ENCODE measurements at places on chromosomes 5 and 9. TPM values are rescaled to one million over a fixed set of nuclear protein-coding genes. Genes with fewer than 3 reads are reported as not detected.

GRCh38 chr9:136156209-136157120 lies 37.8 kb upstream of the TMEM250 start:
- no peaks in the 10 kb centered on the region for H3K36me3 ChIP-seq
- no peak overlapping the region for H3K27ac ChIP-seq
- no peaks in the 10 kb centered on the region for H3K27me3 ChIP-seq

DNA sequence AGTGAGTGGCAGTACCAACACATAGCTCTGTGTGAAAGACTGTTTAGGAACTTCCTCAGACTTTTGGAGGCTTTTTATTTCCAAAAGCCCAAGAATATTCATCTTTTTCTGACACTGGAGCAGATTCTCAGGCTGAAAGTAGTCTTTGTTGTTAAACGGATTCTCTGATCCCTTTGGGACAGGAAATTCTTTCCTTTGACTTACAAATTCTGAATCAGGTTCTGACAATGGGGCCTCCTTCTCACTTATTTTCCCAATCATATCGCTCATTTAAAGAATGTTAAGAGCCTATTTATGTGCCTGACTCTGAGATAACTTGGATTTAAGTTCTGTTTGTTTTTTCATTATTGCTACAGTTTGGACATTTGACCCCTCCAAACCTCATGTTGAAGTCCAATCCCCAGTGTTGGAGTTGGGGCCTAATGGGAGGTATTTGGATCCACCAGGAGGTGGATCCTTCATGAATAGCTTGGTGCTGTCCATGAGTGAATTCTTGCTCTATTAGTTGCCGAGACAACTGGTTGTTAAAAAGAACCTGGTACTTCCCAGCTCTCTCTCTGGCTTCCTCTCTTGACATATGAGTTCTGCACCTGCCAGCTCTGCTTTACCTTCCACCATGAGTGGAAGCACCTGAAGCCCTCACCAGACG lies 4.1 kb upstream of the ADGRV1 start:
- H3K4me3 ChIP-seq = no peak overlapping the region
- H3K27ac ChIP-seq = no peak overlapping the region
- no peak for DNase-seq
- H3K27me3 ChIP-seq = no peaks in the 10 kb centered on the region

- no peak overlapping the region for H3K4me3 ChIP-seq
- DNase-seq = no peak
- no peak overlapping the region for H3K27ac ChIP-seq
- no peaks in the 10 kb centered on the region for H3K36me3 ChIP-seq
Observed at GRCh38 chr9:101727612-101728524, 10.6 kb downstream of the GRIN3A start.

- H3K27ac ChIP-seq = no peak overlapping the region
- no peak overlapping the region for H3K4me3 ChIP-seq
- DNase-seq = no peak
- H3K4me1 ChIP-seq = no peaks in the 10 kb centered on the region
- H3K36me3 ChIP-seq = no peaks in the 10 kb centered on the region
- no peaks in the 10 kb centered on the region for H3K27me3 ChIP-seq
Observed at GRCh38 chr9:84322828-84323227, 17.7 kb downstream of the SLC28A3 start.

GRCh38 chr5:169754737-169755136 lies 117.7 kb downstream of the DOCK2 start:
- no peaks in the 10 kb centered on the region for H3K4me1 ChIP-seq
- DNase-seq = no peak
- peaks cover 1% of the 10 kb centered on the region for H3K27me3 ChIP-seq
- H3K27ac ChIP-seq = no peak overlapping the region
- H3K36me3 ChIP-seq = no peaks in the 10 kb centered on the region

The ANGPTL2 gene
- total RNA-seq = 44.8 TPM

- peaks cover 2% of the 10 kb centered on the region for H3K4me1 ChIP-seq
- no peak overlapping the region for H3K4me3 ChIP-seq
- DNase-seq = peak; percentile 69
- H3K27ac ChIP-seq = no peak overlapping the region
Observed at GRCh38 chr9:113998525-113999255, 79.4 kb downstream of the AMBP start.

DNA sequence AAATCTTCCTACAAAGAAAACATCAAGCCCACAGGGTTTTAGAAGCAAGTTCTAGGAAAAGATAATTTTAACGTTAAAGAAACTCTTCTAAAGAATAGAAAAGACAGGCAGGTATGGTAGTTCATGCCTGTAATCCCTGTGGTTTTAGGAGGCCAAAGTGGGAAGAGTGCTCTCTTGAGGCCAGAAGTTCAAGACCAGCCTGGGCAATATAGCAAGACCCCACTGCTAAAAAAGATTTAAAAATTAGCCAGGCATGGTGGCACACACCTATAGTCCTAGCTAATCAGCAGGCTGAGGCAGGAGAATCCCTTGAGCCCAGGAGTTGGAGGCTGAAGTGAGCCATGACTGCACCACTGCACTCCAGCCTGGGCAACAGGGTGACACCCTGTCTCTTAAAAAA lies 193.3 kb downstream of the MLLT3 start:
- no peak for DNase-seq

The NDUFS6 gene
- total RNA-seq = 24.2 TPM

DNA sequence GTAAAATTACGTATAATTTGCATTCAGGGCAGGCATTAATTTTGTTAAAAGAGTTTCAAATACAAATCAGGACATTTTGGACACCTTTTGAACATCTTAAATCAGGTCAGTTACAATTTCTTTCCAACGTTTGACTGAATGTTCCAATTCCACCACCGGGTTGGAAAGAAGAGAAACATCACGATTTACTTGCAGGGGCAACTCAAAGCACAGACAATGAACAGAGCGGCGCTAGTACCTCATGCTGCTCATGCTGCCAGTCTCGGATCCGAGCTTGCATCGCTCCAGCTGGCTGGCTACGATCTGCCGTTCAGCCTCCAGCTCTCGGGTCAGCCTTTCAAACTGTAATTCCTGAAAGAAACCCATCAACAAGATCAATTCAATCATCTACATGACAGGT lies 339.5 kb downstream of the CTNND2 start:
- no peaks in the 10 kb centered on the region for H3K4me1 ChIP-seq
- no peak for DNase-seq
- H3K27ac ChIP-seq = no peak overlapping the region
- no peaks in the 10 kb centered on the region for H3K36me3 ChIP-seq

DNA sequence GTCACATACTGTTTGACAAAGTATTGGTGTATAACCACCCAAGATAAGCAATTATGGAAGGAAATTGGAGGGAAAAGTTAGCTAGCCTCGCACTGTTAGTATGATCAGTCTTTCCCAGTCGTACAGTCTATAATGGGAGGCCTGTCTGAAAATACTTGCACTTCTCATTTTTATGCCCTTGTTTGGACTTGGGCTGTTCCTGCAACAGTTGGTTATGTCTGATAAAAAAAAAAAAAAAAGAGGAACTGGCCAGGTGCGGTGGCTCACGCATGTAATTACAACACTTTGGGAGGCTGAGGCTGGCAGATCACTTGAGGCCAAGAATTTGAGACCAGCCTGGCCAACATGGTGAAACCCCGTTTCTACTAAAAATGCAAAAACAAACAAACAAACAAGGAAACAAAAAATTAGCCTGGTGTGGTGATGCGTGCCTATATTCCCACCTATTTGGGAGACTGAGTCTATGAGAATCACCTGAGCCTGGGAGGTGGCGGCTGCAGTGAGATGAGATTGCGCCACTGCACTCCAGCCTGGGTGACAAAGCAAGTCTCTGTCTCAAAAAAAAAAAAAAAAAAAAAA lies 58.3 kb upstream of the ANKRD33B start:
- no peaks in the 10 kb centered on the region for H3K4me1 ChIP-seq
- no peaks in the 10 kb centered on the region for H3K36me3 ChIP-seq
- H3K27ac ChIP-seq = no peak overlapping the region
- H3K4me3 ChIP-seq = no peak overlapping the region
- DNase-seq = peak; percentile 6

The FBXL7 gene
- total RNA-seq = 32.7 TPM

GRCh38 chr9:33129251-33129885 lies 37.8 kb downstream of the B4GALT1 start:
- peaks cover 3% of the 10 kb centered on the region for H3K36me3 ChIP-seq
- no peak overlapping the region for H3K4me3 ChIP-seq
- H3K27me3 ChIP-seq = no peaks in the 10 kb centered on the region
- no peak for DNase-seq

The RASGRF2 gene
- 17.4 TPM for total RNA-seq

DNA sequence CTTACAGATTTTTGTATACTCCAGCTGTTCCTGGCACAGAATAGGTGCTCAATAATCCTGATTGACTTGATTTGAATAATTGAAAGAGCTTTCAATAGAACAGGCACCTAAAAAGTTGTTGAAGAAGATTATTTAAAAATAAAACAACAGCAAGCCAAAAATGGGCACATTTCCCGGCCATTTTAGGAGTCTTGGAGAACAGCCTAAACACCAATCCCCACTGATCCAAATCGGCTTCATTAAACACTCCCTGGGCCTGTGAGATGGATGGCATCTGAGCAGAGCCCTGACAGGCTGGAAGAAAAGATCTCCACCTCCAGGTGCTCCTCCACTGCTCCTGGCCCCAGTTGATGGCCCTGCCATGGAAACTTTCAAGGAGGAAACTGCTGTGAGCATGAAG lies 213.3 kb downstream of the MAN2A1 start:
- H3K27me3 ChIP-seq = no peaks in the 10 kb centered on the region
- peaks cover 11% of the 10 kb centered on the region for H3K4me1 ChIP-seq
- DNase-seq = no peak
- no peaks in the 10 kb centered on the region for H3K36me3 ChIP-seq

The DAB2 gene
- 255 TPM for total RNA-seq

The PFN3 gene
- not detected for total RNA-seq

DNA sequence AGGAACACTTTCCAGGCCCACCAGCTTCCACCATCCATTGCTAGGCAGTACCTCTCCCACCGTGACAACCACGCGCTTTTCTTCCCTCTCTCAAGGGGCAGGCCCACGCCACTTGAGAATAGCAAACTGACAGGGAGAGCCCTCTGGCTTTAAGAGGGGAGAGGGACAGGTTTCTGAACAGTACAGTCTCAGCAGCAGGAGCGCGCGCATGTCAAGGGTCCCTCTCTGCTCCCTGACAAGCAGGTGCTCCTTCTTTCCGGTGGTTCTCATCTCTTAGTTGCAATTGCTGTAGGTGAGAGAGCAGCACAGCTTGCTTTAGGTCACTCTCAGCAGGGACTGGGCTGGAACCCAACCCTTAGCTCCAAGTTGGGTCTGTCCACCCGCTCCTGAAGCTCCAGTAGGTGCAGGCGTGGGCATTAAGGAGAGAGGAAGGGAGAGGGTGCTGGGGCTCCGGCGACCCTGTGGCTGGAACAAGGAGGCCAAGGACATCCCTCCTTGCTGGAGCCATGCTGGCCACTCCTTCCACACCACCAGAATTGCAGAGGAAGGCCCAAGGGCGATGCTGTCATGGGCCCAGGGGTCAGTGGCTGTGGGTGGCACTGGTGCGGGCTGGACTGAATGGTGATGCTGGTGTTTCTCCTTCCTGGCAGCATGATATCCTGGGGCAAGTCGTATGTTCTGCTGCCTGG lies 9.0 kb upstream of the PHF2 start:
- no peak for DNase-seq
- peak overlapping the region; percentile 56 for H3K4me3 ChIP-seq
- no peaks in the 10 kb centered on the region for H3K4me1 ChIP-seq
- H3K27ac ChIP-seq = peak overlapping the region; percentile 83
- peaks cover 4% of the 10 kb centered on the region for H3K36me3 ChIP-seq

GRCh38 chr5:160008877-160009590 lies at the start of gene TTC1:
Gene TTC1 (plus strand): TSS chr5:160009139. CDS start chr5:160010529, 1,390 bp downstream.
- peak; percentile 97 for DNase-seq
- H3K4me1 ChIP-seq = no peaks in the 10 kb centered on the region
- peak within 1 kb of the TSS; percentile 93 for H3K4me3 ChIP-seq

The SHROOM1 gene
- total RNA-seq = 15.0 TPM

The DMGDH gene
- total RNA-seq = 5.2 TPM

DNA sequence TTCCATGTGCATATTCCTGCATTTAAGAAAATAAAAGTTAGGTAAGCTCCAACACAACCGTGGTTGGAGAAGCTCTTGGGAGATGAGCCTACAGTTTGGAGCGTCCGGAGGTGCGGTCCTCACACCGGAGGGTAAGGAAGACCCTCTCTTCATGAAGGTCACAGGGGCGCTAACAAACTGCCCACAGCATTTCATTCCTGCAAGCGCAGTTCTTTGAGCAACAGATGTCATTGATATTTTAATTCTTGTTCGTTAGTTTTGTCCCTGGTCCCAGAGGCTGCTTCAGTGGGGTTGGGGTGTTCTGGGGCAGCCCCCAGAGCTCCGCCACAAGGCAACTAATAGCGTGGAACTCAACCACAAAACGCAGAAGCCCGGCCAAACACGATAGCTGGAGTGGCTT lies 376.2 kb downstream of the IRX2 start:
- no peak for DNase-seq
- H3K36me3 ChIP-seq = no peaks in the 10 kb centered on the region
- H3K27me3 ChIP-seq = no peaks in the 10 kb centered on the region
- H3K27ac ChIP-seq = no peak overlapping the region
- H3K4me3 ChIP-seq = no peak overlapping the region

DNA sequence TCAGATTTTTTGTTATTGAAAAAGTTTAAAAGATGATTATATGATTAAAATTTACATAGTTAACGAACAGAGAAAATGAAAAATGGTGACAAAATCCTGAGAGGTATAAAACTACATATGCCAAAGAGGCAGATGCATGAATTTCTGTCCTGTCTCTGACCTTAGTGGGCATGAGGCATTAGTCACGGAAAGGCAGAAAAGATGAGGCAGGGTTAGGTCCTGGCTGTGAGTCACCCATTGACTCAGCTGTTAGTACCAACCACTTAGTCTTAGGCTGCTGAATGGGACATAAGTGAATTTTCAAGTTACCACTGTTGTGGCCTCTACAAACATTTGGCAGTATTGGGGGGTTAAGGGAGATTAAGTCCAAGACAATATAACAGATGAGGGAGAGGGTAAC lies 33.1 kb downstream of the RASA1 start:
- H3K4me1 ChIP-seq = peaks cover 2% of the 10 kb centered on the region
- DNase-seq = no peak
- H3K27me3 ChIP-seq = no peaks in the 10 kb centered on the region
- no peak overlapping the region for H3K27ac ChIP-seq

The ERBIN gene
- 64.0 TPM for total RNA-seq

GRCh38 chr9:36843964-36844363 lies 190.1 kb downstream of the PAX5 start:
- no peaks in the 10 kb centered on the region for H3K36me3 ChIP-seq
- no peaks in the 10 kb centered on the region for H3K4me1 ChIP-seq
- H3K27ac ChIP-seq = no peak overlapping the region
- no peak overlapping the region for H3K4me3 ChIP-seq
- no peaks in the 10 kb centered on the region for H3K27me3 ChIP-seq
- DNase-seq = peak; percentile 7

Data from aorta (tissue), 5 donors.